ENCODE measurements at places on chromosomes 2 and 18.

DNA sequence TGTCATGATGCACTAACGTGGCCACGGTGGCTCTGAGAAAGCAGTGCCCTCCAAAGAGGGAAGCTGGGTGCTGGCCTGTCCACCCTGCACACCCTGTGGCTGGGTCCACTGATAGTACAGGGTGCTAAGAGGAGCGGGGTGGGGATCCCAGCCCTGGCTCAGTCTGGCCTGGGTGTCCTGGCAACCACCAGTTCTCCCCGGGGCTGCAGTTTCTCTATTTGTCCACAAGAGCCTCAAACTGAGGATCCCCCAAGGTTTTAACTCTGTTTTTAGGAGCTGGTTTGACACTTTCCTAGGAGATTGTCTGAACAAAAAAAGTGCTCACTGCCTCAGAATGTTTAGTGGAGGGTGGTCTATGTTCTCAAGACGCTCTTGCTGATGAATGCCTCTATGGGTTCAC, 29.0 kb downstream of the EDAR start:
- DNase-seq: no peak

GRCh38 chr2:216394881-216395280, 17.4 kb upstream of the SMARCAL1 start:
- no peak for DNase-seq

- no peak for DNase-seq
Observed at GRCh38 chr2:60520151-60520876, 33.1 kb downstream of the BCL11A start.

- DNase-seq: no peak
Observed at GRCh38 chr2:2146969-2147900, 183.8 kb downstream of the MYT1L start.

- no peak for DNase-seq
Observed at GRCh38 chr2:162556996-162557395, 213.1 kb downstream of the GCA start.

DNA sequence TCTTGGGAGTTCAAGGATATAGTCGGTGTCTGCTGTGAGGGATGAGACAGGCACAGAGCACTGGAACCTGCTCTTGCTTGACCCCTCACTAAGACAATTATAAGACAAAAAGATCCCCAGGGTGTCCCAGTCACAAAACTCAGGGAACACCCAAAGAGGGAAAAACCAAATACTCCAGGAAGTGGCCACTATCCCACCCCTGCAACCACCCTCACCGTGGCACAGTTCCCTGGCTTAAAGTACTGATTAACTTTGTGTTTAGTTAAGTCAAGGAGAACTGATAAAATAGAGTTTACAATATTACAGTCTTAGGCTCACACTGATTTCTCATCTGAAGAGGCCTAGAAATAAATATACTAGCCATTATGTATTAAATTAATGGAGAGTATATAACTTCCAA, 13.5 kb downstream of the IL36B start:
- no peak for DNase-seq

DNA sequence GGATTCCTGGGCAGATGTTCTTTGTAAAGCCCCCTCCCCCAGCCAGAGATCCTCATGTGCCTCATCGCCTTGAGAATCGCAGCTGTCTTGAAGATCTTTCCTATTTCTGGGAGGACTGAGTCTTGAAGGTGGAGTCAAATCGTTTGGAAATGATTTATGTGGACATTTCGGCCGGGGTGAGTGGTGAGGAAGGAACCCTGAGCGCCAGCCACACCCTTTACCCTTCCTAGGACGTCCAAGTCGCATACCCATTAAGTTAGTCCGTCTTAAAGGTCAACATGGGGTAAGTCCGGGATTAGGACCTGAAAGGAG, 84.9 kb upstream of the ZCCHC2 start:
- no peak for DNase-seq

- no peak for DNase-seq
Observed at GRCh38 chr2:159982270-159982669, 80.1 kb downstream of the PLA2R1 start.

GRCh38 chr2:171056307-171056706, 104.4 kb downstream of the TLK1 start:
- DNase-seq: no peak

DNA sequence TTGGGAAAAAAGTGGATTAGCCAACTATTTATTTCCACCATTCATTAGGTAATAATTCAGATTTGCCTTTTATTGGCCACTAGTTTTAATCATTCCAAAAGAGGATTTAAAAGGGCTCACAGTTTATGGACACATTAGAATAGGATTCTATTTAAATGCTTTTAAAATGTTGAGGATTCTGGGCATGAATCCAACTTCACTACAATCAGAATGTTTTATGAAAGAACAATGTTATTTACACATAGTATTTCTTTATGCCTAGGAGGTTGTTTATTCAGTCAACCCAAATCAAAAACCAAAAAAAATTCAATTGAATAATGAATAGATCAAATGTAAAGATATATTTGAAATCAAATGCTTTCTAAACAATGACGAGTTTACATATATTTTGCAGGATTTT, 232.2 kb downstream of the GULP1 start:
- no peak for DNase-seq

GRCh38 chr2:16739778-16740581, 74.3 kb upstream of the CYRIA start:
- no peak for DNase-seq

DNA sequence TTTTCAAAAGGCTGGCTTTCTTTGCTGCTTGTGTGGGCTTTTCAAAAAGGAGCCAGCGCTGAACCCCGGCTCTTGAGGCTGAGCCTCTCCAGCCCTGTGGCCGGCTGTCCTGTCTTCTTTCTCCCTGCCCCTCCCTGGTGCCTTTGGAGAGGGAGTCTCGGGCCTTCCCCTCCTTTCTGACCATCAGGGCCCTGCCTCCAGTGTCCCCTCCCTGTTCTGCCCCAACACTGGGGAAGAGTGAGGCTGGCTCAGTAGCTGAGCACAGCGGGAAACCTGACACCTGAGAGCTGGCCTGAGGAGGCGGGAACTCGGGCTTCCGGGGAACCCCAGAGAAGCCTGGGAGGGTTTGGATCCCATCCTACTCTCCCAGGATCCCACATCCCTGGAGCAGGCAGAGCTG, 232.1 kb downstream of the LOXHD1 start:
- DNase-seq: no peak

DNA sequence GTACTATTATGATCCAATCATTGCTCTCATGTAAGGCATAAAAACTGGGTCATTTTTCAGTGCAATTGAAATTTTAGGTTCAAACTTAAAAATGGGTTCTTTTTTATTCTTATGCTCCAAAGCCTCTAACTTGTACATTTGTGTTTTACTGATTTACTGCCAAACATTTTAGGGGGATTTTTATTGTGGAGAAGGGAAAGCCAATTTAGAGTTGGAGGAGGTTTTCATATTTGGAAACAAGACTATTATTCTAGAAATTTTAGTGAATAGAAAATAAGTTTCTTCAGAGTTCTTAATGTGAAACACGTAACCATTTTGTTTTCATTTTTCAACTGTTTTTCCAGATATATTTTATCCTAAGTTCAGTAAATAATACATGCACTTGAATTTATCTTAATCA, 138.6 kb downstream of the DOCK10 start:
- DNase-seq: no peak

- DNase-seq: no peak
Observed at GRCh38 chr2:30741576-30741975, 65.7 kb downstream of the CAPN13 start.

Data from activated CD8-positive, alpha-beta memory T cell treated with anti-CD3 and anti-CD28 coated beads for 48 hours (primary cell).